ENCODE measurements at places on chromosomes 16 and 17.

GRCh38 chr16:76059186-76059585, 218.0 kb upstream of the CNTNAP4 start:
- DNase-seq: no peak

- DNase-seq: no peak
Observed at GRCh38 chr17:73132085-73132492, 32.7 kb upstream of the SSTR2 start.

- DNase-seq: no peak
Observed at GRCh38 chr17:55576237-55576995, 65.2 kb upstream of the SMIM36 start.

DNA sequence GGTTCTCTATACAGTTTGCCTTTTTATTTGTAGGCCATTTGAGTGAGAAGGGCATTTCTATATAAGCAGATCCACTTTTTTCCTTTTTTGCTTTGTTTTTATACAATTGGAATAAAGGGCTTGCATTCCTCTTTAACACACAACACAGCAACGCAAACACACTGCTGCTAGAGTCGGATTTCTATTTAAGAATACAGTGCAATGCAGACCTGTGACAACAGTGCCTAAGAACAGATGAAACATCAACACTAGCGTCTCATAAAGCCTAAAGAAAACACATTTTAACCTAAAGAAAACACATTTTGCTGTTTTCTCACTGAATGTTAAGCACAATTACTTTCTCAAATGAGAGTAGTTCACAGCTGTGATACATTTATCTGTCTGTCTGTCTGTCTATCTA, 1141.1 kb downstream of the CDH11 start:
- DNase-seq: no peak

DNA sequence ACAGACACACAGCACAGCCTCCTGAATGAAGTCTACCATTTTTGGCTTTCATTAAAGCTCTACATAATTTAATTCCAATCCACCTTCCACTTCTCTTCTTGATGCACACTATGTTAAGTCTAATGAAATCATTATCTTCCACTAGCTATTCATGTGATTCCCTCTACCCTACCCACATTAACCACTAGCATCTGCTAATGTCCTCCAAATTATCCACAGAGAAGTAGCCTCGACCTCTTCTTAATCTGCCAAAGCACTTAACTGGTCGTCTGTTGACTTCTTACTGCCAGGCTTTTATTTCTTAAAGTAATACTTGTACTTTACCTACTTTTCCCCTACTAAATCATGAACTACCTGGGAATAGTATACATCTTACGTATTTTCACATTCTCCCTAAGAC, 91.8 kb downstream of the NCOR1 start:
- DNase-seq: no peak

GRCh38 chr17:78826421-78826820, 14.2 kb downstream of the USP36 start:
- DNase-seq: no peak

DNA sequence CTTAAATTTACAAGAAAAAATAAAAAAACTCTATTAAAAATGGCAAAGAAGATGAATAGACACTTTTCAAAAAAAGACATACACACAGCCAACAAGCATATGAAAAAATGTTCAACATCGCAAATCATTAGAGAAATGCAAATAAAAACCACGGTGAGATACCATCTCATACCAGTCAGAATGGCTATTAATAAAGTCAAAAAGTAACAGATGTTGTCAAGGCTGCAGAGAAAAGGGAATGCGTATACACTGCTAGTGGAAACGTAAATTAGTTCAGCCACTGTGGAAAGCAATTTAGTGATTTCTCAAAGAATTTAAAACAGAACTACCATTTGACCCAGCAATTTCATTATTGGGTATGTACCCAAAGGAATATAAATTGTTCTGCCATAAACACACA, 31.4 kb downstream of the CAPNS2 start:
- DNase-seq: no peak

Data from cerebellar nuclear complex (tissue), 1 donor.